Bronchial smooth muscle cell (primary cell): ENCODE measurements at places on chromosomes 4 and X. TPM values are rescaled to one million over a fixed set of nuclear protein-coding genes. Genes with fewer than 3 reads are reported as not detected.

The TMEM31 gene
- not detected in 2 replicates for total RNA-seq

The EPHA5 gene
- total RNA-seq, result 0.52 and 0.79 TPM in 2 replicates

The PRRG3 gene
- total RNA-seq, result 0.34 and 0.47 TPM in 2 replicates

The TMSB15A gene
- 0.43 and 2.0 TPM in 2 replicates for total RNA-seq
